Activated T-cell treated with anti-CD3 and anti-CD28 coated beads for 24 hours (primary cell): ENCODE measurements at places on chromosomes 5 and 9.

- DNase-seq: no peak
Measured at GRCh38 chr9:28487561-28487960, 914.3 kb upstream of the C9orf72 start.

- DNase-seq: no peak
Measured at GRCh38 chr9:18189871-18190670, 283.9 kb upstream of the ADAMTSL1 start.

- DNase-seq: no peak
Measured at GRCh38 chr9:93668261-93668871, 92.0 kb downstream of the PHF2 start.

- no peak for DNase-seq
Measured at GRCh38 chr5:3022665-3023064, 271.2 kb upstream of the IRX2 start.

- no peak for DNase-seq
Measured at GRCh38 chr5:149799119-149799623, 69.1 kb downstream of the PPARGC1B start.

DNA sequence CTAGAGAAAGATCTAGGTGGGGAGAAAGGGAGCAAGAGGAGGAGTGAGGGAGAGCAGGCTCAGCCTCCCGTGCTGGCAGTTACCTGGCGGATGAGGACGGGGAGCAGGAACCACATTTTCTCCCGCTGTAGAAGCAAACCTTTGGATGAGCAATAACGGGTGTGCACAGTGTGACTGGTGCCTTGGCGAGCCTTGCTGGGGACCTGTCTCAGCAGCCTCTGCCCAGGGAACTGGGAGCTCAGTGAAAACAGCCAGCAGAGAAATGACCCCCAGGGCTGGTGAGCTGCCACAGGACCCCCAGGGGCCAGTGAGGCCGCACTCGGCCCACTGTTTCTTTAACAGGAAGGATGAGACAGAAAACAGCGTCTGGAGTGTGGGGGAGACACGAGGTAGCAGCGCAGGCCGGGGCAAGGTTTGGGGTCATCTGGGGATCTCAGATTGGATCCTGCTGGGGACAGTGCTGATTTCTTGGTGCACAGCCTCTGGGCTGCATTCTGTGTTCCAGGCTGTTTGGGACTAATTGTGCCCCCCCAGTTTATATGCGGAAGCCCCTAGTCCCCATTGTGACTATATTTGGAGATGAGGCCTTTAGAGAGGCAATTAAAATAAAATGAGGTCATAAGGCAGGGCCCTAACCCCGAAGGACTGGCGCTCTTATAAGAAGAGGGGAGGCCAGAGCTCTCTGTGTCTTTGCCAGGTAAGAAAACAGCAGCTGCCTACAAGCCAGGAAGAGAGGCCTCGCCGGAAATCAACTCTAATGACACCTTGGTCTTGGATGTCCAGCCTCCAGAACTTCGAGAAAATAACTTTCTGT is 118.8 kb upstream of the PHYKPL start:
- no peak for DNase-seq

GRCh38 chr5:25481463-25481862 is 836.7 kb upstream of the CDH10 start:
- DNase-seq: no peak

DNA sequence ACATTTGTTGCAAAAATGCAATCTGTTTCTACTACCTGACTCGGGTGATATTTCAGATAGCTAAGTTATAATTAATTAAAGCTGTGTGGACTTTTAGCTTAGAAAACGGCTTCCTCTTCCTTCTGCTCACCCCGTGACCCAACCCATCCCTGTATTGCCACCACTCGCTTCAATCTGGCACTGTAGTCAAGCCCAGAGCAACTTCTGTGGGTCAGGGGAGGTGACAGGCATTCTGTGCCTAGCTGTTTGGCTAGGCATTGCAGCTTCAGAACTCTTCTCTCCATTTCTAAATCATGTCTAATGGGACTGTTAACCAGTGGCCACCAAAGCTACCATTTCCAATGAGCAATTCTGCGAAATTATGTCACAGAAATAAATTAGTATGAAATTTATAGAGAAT is 179.7 kb upstream of the TLX3 start:
- no peak for DNase-seq

DNA sequence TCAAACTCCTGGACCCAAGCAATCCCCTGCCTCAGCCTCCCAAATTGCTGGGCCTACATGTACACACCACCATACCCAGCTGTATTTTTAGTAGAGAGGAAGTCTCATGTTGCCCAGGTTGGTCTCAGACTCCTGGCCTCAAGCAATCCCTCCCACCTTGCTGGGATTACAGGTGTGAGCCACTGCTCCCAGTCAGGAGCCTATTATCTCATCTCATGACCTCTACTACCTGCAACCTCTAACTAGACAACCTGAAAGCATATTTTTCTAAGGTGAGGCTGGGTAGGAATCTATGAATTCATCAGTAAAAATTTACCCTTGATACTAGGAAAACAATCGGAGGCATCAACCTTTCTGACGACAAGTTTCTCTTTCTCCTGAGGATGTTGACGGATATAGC is 10.0 kb downstream of the FAM13B start:
- DNase-seq: no peak

DNA sequence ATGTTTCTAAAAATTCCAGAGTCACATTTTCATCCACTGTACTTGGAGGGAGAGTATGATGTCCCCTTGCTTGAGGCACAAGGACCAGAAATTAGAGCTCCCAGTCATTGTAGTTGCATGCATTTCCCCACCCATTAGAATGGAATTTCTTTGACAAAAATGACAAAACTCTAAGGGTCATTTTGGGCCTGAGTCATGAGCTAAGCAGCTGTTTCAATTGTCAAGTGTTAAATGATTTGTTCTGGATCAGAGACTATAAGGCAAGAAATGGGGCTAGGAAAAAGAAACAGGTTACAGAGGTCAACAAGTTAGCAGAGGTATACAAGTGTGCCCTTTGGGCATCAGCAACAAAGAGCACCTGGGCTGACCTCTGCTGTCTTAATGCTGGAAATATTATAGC is 131.2 kb upstream of the IQGAP2 start:
- no peak for DNase-seq

DNA sequence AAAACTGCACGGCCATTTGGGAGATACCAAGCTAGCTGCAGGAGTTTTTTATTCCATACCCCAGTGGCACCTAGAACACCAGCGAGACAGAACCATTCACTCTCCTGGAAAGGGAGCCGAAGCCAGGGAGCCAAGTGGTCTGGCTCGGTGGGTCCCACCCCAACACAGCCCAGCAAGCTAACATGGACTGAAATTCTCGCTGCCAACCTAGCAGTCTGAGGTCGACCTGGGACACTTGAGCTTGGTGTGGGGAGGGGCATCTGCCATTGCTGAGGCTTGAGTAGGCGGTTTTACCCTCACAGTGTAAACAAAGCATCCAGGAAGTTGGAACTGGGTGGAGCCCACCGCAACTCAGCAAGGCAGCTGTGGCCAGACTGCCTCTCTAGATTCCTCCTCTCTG is 108.9 kb upstream of the CHD1 start:
- peak; percentile 7 for DNase-seq

GRCh38 chr5:37015795-37016666 is 139.5 kb downstream of the NIPBL start:
- no peak for DNase-seq

DNA sequence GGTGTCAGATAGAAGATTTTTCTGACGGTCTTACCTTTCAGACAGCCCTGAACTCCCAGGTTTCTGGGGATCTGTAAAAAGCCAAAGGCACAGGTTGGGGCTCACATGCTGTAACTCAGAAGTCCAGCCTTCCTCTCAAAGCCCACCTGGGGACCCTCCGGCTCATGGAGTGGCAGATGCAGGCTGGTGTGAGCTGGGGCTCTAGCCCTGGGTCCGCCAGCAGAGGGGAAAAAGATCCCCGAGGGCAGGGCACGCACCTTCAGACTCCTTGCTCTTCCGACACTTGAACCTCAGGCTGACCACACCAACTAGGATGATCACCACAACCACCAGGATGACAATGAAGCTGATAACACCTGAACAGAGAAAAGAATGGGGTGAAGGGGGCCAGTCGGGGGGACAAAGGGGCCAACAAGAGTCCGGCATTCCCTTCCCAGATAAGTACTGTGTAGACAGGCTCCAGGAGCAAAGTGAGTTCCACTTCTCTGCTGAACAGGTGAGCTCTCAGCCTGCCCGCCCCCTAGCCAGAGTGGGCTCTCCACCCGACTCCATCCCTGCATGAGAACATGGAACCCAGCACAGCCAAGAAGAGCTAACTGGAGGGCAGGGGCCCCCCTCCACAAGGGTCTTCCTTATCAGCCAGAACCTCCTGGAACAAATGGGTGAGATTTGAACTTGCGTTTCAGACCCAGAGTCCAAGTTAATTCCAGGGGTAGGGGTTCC is 7.8 kb downstream of the ECSCR start:
- no peak for DNase-seq

DNA sequence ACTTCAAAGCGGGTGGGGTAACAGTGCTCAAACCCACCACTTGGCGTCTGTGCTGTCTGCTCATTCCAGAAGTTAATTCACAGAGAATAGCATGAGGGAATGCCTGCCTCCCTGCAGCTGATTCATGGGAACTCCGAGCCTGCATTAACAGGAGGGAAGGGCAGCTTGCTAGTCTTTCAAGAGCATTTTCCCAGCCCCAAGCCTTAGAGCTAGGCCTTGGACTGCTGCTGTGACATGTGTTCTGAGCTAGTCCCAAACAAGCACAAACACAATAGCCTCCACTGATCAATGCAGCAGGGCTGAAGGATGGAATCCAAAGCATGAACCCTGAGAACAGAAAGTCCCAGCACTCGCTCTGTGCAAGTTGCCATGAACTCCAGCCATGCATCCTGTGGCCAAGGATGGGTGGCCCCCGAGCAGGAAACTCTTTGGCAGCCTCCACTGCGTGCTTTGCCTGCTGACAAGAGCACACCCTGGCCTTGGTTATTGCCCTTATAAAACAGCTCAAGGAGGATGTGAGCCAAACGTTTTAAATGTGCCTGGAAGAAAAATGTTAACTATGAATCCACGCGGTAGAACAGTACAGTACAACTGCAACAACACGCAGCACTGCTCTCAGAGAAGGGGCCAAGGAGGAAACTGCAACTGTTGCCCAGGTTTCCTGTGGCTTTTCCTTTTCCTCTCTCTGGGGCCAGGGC is 653.1 kb upstream of the KLF4 start:
- no peak for DNase-seq

DNA sequence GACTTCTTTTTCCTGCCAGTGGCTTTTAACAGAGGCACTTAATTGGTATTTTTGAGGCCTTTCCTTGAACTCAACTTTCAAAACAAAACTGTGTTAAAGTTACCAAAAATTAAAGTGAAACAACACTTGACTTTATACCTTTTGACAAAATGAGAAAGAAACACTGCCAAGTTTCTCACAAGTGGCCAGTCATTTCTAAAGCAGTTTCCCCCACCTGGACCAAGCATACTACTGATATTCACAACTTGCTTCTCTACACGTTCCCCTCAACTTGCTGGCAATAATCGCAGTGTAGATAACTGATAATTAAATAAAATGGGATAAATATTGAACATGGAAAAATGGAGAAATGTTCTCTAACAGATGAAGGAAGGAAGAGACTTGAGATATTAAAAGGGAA is 135.7 kb downstream of the TLR4 start:
- no peak for DNase-seq

- no peak for DNase-seq
Measured at GRCh38 chr9:95927271-95928004, 51.9 kb downstream of the ERCC6L2 start.

DNA sequence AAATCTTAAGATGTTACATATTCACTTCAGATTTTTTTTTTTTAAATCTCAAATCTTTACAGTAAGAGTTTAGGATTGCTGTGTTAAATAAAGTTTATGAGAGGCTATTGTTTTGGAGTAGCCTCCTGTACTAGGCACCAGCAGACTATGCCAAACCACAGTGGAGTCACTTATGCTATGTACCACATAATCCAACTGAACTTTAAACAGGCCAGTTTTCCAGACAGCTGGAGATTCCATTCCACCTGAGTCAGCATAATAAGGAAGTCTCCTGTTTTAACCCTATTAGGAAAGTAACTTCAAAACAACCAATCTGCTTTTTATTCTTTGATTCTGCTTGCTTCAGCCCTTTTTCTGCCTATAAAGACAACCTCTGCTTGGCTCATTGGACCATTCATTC is 205.2 kb downstream of the CSNK1G3 start:
- DNase-seq: no peak

- DNase-seq: peak; percentile 18
Measured at GRCh38 chr9:77455312-77455927, 192.7 kb downstream of the GNA14 start.

- no peak for DNase-seq
Measured at GRCh38 chr5:170105642-170106611, at the start of gene FOXI1. Gene FOXI1 (plus strand): TSS chr5:170105897. CDS start chr5:170105958, 61 bp downstream.

GRCh38 chr5:127863610-127864395 is 160.6 kb downstream of the CCDC192 start:
- DNase-seq: no peak

DNA sequence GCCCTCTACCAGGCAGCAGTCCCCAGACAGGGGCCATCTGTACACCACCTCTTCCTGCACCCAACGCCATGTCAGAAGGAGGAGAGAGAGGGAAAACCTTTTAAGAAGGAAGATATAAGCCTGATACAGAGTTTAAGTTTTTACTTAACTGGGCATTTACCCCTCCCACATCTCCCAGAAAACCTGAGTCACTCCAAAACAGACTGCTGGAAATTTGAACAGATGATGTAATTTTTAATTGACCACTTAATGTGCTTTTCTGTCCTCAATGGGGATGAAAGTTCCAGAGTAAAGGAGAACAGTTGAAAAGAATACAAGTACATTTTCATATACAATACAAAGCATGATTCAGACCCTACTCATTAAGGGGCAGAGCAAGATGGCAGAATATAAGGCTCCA is 63.9 kb downstream of the TTC39B start:
- DNase-seq: no peak

GRCh38 chr5:61498121-61498520 is 166.1 kb downstream of the ZSWIM6 start:
- no peak for DNase-seq

DNA sequence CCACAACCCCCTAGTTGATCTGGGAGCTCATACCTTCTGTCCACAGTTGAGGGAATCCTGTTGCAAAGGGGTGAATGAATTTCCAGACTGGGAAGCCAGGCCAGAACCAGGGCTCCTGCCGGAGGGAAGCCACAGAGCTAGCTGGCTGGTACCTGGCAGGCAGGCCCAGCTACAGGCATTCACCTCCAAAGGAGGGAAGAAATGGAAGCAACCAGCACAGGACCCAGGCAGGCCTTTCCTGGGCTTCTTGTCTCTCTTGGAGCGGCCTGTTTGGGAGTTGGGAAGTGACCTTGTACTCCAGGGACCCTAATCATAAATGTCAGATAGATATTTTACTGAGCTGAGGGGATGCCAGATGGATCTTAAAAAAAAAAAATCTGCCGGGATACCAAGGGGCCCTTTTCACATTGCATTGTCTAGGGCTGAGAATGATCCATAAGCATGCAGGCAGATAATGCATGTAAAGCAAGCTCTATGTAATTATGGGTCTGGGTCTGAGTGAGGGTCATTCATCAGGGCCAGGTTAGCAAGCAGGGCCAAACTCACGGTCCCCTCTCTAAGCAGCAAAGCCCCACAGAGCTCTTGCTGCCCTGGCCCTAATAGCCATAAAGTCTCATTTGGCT is 8.4 kb downstream of the NR2F1 start:
- DNase-seq: no peak

- DNase-seq: no peak
Measured at GRCh38 chr9:15722888-15723287, 170.0 kb downstream of the CCDC171 start.

GRCh38 chr5:10106806-10107205 is 142.9 kb downstream of the ATPSCKMT start:
- no peak for DNase-seq
